ENCODE measurements at places on chromosomes 16 and 17.

DNA sequence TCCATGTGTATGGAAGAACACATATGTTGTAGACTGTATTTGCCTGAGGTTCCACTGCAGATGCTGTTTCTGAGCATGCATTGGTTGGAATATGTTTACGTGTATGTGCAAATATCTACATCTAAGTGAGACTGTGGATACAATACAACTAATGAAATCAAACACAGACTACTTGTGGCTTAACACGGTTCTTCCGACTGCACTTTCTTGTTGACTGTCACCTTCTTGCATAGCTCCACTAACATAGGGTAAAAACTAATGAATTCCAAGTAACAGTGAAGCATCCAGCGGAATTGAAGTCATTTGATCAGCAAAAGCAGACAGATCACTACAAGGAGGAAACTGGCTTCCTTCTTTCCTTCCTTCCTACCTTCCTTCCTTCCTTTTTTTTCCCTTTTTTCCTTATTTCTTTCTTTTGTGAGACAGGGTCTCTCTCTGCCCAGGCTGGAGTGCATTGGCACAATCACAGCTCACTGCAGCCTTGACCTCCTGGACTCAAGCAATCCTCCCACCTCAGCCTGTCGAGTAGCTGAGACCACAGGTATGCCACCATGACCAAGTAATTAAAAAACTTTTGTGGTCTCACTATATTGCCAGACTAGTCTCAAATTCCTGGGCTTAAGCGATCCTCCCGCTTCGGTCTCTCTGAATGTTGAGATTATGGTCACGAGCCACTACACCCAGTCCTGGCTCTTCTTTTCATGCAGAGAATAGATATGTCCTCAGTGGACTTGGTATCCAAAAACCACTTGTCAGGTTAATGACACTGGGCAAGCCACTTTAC, 22.0 kb upstream of the CCL1 start:
- DNase-seq, result no peak

- DNase-seq, result no peak
Observed at GRCh38 chr16:881219-882097, 80.9 kb upstream of the GNG13 start.

GRCh38 chr17:6670999-6671398, 19.4 kb downstream of the C17orf100 start:
- DNase-seq, result no peak

GRCh38 chr16:79845734-79846135, 245.2 kb upstream of the MAF start:
- DNase-seq, result no peak

DNA sequence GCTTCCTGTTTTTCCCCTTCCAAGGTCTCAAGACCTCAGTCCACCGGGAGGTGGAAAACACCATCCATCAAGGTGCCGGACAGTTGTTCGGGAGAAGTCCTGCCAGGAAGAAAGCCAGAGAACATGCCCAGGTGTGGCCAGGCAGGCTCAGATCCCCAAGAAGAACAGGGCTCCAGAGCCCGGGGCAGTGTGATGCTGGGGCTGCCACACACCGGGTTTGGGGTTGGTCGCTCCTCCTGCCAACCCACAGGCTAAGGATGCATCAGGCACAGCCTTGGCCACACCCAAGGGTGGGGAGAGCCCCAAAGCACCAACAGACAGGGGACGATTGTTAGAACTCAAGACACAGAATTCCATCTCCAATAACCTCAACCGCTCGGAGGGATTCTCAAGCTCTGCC, 19.7 kb downstream of the ZFHX3 start:
- no peak for DNase-seq

DNA sequence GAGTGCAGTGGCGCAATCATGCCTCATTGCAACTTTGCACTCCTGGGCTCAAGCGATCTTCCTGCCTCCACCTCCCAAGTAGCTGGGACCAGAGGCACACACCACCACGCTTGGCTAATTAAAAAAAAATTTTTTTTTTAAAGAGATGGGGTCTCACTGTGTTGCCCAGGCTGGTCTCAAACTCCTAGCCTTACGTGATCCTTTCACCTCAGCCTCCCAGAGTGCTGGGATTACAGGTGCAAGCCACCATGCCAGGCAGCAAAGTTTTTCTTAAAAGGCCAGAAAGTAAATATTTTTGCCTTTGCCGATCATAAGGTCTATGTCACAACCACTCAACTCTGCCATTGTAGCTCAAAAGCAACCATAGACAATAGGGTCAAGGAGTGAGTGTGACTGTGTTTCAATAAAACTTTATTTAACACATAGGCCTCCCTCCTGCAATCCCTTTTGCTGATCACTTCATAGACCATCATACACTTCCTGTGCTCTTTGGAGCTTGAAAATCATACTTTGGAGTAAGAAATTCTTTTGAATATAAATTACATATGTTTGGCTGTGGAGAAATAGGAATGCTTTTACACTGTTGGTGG, 48.6 kb downstream of the PITPNC1 start:
- no peak for DNase-seq

DNA sequence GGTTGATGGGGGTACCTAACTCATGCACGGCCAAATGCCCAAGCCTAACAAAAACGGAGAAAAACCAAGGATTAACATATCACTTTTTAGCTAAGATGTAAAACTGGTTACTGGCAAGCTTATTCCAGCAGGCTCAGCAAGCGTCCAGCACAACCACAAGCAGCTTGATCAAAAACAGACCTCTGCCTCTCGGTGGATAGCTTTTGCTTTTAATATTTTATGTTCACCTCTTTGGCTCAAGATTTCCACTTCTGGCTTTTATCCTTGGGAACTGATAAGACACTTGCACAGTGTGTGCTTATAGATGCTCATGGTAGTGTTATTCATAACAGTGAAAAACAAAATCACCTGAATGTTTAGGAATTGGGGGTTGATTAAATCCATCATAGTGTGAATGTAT, 206.9 kb upstream of the CACNG5 start:
- no peak for DNase-seq

DNA sequence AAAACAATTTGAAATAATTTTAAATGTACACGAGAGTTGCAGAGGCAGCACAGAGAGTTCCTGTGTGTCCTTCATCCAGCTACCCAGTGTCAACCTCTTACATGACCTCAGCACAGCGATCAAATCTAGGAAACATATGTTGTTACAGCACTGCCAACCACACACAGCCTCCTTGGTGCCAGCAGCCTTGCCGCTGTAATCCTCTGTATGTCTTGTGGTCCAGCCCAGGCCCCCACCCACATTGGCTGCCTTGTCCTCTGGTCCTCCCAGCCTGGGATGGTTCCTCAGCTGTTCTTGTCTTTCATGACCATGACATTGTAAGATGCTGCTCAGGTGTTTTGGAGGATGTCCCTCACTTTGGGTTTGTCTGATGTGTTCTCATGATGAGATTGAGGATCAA, 178.0 kb downstream of the RPTOR start:
- no peak for DNase-seq

GRCh38 chr16:47815655-47816054, 340.1 kb downstream of the ABCC12 start:
- no peak for DNase-seq

DNA sequence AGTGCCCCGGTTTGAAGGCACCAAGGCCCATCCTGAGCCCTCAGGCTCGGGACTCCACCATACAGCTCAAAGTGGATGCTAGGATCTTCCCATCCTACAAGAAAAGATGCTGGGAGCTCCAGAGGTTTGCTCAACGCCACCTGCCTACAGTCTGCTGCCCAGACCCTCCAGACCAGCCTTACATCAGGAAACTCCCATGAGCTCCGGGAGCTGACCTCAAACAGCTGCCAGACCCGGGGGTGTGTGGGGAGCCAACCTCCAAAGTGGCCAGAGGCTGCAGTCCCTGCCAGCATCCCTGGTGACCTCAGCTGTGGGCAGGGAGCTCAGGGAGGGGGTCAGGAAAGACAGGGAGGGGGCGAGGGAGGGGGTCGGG, 43.8 kb downstream of the C16orf82 start:
- no peak for DNase-seq

DNA sequence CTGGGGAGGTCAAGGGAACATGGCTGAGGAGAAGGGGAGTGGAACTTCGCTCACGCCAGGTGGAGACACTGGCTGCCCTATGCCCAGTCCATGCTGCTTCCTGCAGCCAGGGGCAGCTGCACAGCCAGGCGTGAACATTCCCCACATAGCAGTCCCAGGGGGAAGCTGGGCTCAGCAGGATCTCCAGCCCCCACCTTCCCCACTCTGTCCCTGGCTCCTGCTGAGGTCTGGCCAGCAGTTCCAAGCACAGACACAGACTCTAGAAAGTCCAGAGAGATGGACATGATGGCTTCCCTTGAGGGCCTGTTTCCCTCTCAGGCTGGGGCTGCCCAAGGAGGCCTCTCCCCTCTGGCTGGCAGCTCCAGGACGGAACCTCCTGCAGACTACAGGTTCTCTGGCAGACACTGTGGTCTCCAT, 9.3 kb downstream of the JUP start:
- DNase-seq, result no peak

GRCh38 chr16:85049706-85050305, 22.2 kb downstream of the KIAA0513 start:
- DNase-seq, result no peak

DNA sequence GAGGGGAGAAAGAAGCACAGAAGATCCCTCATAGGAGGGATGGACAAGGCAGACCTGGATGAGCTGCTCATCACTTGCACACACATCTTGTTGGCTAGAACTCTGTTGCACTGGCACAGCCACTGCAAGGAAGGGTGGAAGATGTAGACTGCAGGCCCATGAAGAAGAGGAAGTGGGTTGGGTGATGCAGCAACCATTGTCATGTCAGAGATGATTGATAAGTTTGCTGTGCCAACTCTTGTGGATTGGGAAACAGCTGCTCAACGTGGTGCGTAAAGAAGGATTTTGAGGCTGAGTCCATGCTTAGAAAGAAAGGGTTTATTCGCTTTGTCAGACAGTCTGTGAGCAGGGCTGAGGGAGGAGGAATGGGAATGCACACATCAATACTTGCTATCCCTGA, 161.4 kb upstream of the MPHOSPH6 start:
- no peak for DNase-seq

GRCh38 chr16:88737298-88738150, 31.2 kb downstream of the CTU2 start:
- DNase-seq, result peak; percentile 32

GRCh38 chr17:65634533-65634932, 73.1 kb upstream of the AXIN2 start:
- DNase-seq, result no peak

DNA sequence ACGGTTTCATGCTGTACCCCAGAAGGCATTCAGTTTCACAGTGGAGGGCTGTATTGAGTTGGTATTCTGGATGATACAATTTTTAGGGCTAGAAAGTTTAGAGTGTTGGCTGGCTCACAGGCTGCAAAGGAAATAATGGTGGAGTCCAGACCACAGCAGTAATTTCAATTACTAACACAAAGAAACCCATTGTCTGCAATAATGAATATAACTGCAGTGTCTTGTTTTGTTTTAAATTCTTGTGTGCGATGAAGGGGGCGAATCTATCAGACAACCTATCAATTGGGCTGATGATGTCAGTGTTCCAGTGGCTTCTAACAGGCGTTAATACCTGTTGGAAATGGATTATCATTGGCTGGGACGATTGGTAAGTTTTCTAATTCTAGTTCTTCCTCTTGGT, 1.5 kb downstream of the SP2 start:
- no peak for DNase-seq

GRCh38 chr16:35352431-35352830, 1893.0 kb downstream of the TP53TG3F start:
- DNase-seq, result no peak

DNA sequence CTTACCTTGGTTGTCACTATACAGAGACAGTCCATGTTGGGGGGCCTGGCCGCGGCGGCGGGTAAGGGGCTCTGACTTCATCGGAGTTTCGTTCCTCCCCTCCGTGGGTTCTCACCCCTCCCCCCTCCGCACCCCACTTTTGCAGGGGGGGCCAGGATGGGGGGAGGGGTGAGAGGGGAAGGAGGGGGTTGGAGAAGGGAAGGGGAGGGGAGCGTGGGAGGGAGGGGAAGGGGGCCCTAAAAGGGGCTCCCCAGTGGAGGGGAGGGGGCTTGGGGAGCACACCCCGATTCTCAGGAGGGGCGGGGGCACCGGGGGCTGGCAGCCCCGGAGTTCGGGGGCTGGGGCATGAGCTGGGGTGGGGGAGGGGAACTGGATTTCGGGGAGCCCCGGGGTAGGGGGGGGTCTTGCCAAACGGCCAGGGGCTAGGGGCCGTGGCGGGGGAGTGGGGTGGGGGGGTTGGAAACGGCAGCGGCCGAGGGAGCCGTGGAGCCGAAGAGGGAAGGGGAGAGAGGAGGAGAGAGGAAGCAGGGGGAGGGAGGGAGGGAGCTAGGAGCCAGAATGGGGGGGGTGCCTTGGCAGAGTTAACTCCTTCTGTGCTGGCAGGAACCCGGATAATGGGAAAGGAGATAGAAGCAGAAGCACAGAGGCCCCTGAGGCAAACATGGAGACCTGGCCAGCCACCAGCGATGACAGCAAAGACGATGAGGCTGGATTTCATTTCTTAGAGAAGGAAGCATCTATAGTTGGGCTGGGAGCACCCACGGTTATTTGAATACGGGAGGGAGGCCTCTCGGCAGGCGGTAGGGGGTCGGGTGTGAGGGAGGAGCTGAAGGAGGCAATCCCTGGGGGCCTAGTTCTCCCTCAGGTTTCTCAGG, 2.3 kb downstream of the DLG4 start:
- DNase-seq, result no peak

DNA sequence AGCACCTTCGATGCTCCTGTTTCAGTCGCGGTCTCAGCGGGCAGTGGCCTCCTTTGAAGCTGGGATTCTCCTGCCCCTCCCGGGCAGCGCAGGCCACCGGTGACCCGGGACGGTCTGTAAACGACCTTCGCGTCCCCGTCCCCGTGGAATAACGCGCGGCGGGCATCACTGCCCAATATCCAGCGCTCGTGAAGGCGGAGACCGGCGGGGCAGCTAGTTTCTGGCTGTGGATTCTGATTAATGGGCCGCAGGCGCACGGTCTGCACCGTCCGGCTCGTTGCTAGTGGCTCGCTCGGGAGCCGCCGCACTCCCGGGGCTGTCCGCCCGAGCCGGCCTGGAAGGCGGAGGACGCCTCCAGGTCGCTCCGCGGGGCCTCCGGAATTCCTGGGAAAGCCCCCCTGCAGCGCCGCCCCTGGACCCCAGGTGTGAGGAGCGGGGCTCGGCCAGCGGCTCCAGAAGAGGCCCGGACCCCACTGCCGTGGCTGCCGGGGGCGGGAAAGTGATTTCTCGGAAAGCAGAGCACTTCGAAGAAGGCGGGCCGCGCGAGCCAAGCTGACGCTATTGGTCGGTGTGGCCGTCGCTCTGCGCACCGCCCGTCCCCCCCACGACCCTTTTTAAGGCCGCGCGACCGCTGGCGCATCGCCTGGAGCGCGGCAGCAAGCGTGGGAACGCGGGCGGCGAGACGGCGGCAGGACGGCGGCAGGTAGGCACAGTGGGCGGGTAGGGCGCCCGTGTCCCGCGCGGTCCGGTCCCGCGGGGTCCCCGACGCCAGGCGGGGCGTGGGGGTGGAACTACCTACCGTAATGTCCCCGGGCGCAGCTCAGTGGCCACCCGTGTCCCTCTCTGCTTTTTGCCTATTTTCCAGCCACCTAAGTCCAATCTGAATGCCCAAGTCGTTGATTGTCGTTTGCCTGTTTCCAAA, at the start of gene IRF8:
Gene IRF8, plus strand, starts transcription at position 642 of the 922 bp plus-strand sequence. CDS start 3,854 bp downstream, outside the sequence.
- DNase-seq, result peak; percentile 65

DNA sequence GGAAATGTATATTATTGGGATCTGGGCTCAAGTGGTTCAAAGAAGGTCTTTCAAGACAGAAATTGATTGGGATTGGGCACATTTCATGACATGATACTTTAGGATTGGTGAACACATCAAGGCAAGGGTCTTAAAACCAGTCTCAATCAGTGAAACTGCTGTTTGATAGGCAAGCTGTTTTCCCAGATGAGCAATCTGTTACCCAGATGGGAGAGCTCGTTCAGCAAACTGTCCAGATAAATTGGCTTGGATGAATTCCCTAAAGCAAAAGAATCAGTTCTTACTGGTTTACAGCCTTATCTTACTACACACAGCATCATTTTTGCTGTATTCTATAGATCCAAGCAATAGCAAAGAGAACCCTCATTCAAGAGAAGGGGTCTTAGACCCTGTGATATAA, 31.0 kb upstream of the CNEP1R1 start:
- DNase-seq, result no peak
